ENCODE measurements at places on chromosomes 12 and 14.
A peak's percentile ranks its signal among the peaks of the same experiment; 100 is the strongest.

DNA sequence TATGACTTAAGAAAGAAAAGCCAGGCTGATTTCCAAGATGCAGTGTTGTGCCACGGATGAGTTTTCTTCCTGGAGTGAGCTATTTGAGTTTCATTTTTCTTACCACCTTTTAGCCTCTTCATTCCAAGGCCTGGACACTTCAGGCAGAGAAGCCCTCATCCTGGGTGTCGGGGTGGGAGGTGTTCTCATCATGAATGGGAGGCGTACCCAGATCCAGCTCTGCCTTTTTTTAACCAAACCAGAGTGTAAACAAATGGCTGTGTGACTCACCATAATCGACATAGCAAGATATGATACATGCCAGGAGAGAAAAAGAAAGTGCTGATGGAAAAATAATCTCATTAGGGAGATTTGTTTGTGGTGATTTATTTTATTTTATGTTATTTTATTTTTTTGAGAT is 79.9 kb downstream of the ARF6 start:
- DNase-seq, result no peak
- H3K4me3 ChIP-seq, result peak overlapping the region; percentile 96
- H3K36me3 ChIP-seq, result no peaks in the 10 kb centered on the region

DNA sequence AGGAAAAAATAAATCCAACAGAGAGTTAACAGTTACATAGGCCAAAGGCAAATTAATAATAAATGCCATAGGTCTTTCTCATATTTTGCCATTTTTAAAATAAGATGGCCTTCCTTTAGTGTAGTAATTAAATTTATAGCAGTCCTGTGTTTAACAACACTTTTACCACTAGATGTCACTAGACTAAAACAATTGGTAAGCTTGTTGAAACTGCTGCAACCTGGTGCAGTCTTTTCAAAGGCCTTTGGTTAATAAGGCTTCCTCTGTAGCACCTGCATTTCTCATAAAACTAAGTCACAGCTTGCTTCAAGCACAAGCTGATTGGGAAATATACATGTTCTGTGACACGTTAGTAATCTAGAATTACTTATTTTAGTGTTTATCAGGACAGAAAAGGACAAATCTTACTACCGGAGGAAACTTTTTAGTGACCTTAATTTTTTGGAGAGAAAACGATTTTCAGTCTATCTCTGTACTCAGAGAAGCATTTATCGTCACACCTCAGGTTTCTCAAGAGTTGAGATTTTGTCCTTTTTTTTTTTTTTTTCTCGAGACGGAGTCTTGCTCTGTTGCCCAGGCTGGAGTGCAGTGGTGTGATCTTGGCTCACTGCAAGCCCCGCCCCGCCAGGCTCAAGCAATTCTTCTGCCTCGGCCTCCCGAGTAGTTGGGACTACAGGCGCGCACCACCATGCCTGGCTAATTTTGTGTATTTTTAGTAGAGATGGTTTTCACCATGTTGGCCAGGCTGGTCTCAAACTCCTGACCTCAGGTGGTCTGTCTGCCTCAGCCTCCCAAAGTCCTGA is 20.0 kb downstream of the BORCS5 start:
- no peaks in the 10 kb centered on the region for H3K36me3 ChIP-seq
- no peak overlapping the region for H3K4me3 ChIP-seq
- DNase-seq, result no peak
- peak overlapping the region; percentile 50 for H3K27ac ChIP-seq
- no peaks in the 10 kb centered on the region for H3K27me3 ChIP-seq
- H3K4me1 ChIP-seq, result peaks cover 43% of the 10 kb centered on the region

GRCh38 chr12:11822081-11822834 is 172.8 kb downstream of the ETV6 start:
- DNase-seq, result no peak
- H3K36me3 ChIP-seq, result no peaks in the 10 kb centered on the region
- no peaks in the 10 kb centered on the region for H3K27me3 ChIP-seq
- peaks cover 18% of the 10 kb centered on the region for H3K4me1 ChIP-seq

- no peak overlapping the region for H3K27ac ChIP-seq
- H3K4me3 ChIP-seq, result no peak overlapping the region
- no peak for DNase-seq
- H3K27me3 ChIP-seq, result no peaks in the 10 kb centered on the region
- peaks cover 13% of the 10 kb centered on the region for H3K4me1 ChIP-seq
Measured at GRCh38 chr12:28550757-28551704, 360.8 kb downstream of the CCDC91 start.

- H3K27ac ChIP-seq, result peak overlapping the region; percentile 26
- peak; percentile 45 for DNase-seq
- peak overlapping the region; percentile 17 for H3K4me3 ChIP-seq
- peaks cover 29% of the 10 kb centered on the region for H3K27me3 ChIP-seq
Measured at GRCh38 chr12:473198-473597, 13.5 kb downstream of the B4GALNT3 start.

GRCh38 chr12:52581481-52581880 is 7.8 kb upstream of the KRT74 start:
- H3K4me3 ChIP-seq, result no peak overlapping the region
- no peak overlapping the region for H3K27ac ChIP-seq
- DNase-seq, result no peak
- no peaks in the 10 kb centered on the region for H3K36me3 ChIP-seq

DNA sequence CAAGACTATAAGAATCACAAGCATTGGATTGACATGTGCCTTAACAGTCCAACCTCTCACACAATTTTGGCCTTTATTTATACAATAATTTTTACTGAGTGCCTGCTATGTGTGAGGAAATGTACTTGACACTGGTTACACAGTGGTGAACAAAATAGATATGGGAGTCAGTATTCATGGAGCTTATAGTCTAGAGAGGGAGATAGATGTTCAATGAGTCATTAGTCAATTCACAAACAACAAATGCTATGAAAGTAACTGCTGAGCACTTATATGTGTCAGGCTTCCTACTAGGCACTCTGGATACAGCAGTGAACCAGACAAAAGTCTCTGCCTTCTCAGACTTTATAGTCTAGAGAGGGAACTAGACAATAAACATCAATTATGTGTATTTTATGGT is 3.7 kb downstream of the CFAP54 start:
- H3K4me3 ChIP-seq, result no peak overlapping the region
- no peak overlapping the region for H3K27ac ChIP-seq

DNA sequence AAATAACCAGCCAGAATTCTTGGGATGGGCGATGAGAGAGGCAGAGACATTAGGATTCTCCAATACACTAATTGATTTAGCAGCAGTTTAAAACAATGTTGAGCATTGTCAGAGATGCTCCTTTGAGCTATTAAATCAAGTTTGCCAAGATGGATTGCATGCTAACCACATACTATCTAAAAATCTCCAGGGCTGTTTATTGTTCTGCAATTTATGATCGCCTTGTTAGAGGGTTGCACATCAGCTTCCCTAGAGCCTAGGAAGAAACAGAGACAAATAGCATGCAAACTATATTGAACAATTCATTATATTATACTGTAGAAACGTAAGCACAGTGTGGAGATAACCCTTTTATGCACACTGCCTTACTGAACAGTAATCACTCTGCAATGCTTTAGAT is 599.9 kb downstream of the SOX5 start:
- H3K27me3 ChIP-seq, result no peaks in the 10 kb centered on the region
- H3K27ac ChIP-seq, result no peak overlapping the region
- no peaks in the 10 kb centered on the region for H3K4me1 ChIP-seq
- no peak for DNase-seq
- H3K4me3 ChIP-seq, result no peak overlapping the region

GRCh38 chr12:99649551-99649950 is 2.0 kb downstream of the GARIN6 start:
- no peak overlapping the region for H3K27ac ChIP-seq
- no peaks in the 10 kb centered on the region for H3K27me3 ChIP-seq
- no peaks in the 10 kb centered on the region for H3K4me1 ChIP-seq
- H3K4me3 ChIP-seq, result no peak overlapping the region
- no peaks in the 10 kb centered on the region for H3K36me3 ChIP-seq

GRCh38 chr12:53056901-53057300 is 7.0 kb downstream of the TNS2 start:
- H3K27me3 ChIP-seq, result no peaks in the 10 kb centered on the region
- DNase-seq, result no peak
- no peaks in the 10 kb centered on the region for H3K36me3 ChIP-seq
- H3K4me3 ChIP-seq, result no peak overlapping the region
- peaks cover 10% of the 10 kb centered on the region for H3K4me1 ChIP-seq
- H3K27ac ChIP-seq, result no peak overlapping the region

DNA sequence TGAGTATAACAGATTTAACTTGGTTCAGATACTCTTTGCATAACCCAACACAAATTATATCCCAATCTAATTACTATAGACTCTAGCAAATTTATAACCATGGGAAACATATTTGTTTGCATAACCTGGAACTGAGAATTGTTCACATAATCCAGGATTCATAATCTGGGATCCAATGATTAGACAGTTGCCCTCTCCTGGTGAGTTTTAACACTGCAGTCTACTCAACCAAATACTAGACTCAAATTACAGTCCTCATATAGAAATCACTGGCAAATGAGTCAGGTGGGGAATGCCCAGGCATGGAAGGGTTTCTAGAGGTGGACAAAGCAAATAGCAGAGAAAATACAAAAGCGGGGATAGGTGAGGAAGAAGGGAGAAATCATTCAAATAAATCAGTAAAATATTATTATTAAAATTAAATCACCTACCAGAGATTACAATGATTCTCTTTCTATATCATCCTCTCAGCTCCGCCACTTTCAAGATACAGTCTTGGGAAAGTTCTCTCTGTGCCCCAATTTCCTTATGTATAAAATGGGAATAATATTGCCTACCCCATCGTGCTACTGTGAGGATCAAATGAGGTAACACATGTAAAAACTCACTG is 9.4 kb downstream of the GCH1 start:
- no peak for DNase-seq
- H3K27me3 ChIP-seq, result no peaks in the 10 kb centered on the region
- no peak overlapping the region for H3K27ac ChIP-seq

DNA sequence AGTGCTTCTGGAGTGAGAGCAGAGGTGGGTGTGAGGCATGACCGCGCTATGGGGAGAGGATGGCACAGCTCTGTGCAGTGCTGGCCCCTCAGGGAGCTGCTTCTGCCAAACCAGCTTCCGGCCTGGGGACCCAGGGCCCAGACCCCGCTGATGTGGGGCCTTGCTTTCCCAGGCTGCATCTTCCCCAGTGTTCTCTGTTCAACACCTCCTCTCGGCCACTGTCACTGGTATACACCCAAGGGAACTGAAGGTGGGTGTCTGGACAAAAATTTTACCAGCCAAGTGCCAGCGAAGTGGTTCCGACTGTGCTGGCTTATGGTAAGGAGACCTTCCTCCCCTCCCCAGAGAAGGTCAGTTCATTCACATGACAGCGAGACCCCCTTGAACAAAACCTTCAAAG is 179.1 kb downstream of the AACS start:
- H3K4me1 ChIP-seq, result no peaks in the 10 kb centered on the region
- no peaks in the 10 kb centered on the region for H3K36me3 ChIP-seq
- DNase-seq, result no peak
- no peak overlapping the region for H3K4me3 ChIP-seq

- DNase-seq, result no peak
- H3K27me3 ChIP-seq, result no peaks in the 10 kb centered on the region
- peaks cover 41% of the 10 kb centered on the region for H3K4me1 ChIP-seq
- peaks cover 3% of the 10 kb centered on the region for H3K36me3 ChIP-seq
Measured at GRCh38 chr14:64465831-64466554, 694 bp downstream of the AKAP5 start.

GRCh38 chr12:92426332-92426731 is 276.5 kb upstream of the PLEKHG7 start:
- no peaks in the 10 kb centered on the region for H3K27me3 ChIP-seq
- no peak overlapping the region for H3K27ac ChIP-seq
- DNase-seq, result no peak
- H3K4me3 ChIP-seq, result no peak overlapping the region

DNA sequence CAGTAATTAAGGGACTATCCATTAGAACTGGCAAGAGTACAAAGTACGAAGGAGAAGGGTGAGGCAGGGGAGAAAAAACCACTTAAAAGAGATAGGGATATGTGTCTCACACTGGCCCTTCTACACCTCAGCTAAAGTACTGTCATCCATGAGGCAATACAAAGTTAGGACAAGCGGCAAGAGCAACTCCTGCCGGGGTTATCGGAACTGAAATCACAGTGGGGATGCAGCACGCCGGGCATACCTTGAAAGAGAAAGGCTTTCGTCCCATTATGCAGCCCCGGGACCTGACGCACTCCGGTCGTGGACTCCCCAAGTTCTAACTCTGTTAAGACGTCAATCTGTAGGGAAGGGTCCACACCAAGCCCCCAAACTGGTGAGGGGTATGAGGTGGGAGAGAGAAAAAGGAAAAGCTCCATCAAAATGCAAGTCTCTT is 1.1 kb downstream of the NELL2 start:
- H3K27me3 ChIP-seq, result peaks cover 77% of the 10 kb centered on the region
- peak overlapping the region; percentile 89 for H3K4me3 ChIP-seq
- no peak for DNase-seq
- peaks cover 17% of the 10 kb centered on the region for H3K36me3 ChIP-seq
- no peak overlapping the region for H3K27ac ChIP-seq

DNA sequence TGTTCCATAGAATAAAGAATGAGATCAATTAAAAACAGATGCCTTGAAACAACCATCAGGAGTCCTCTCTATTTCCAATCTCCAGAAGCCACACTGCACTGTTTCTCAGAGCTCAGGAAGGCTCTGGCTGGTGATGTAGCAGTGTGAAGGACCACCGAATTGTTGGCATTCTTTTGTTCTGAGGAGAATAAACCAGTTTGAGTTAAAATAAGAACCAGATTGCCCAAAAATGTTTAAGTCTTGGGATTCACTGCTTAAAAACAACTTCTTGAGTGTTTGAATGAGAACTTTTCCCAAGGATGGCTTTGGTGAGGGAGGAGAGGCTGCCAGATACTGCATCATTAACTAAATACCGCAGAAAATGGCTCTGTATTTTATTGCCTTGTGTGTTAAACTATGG is 341.2 kb downstream of the C12orf75 start:
- H3K27me3 ChIP-seq, result peaks cover 8% of the 10 kb centered on the region
- no peak overlapping the region for H3K27ac ChIP-seq
- DNase-seq, result no peak
- H3K4me1 ChIP-seq, result peaks cover 2% of the 10 kb centered on the region

GRCh38 chr12:130121226-130122000 is 40.9 kb upstream of the FZD10 start:
- peaks cover 6% of the 10 kb centered on the region for H3K27me3 ChIP-seq
- no peaks in the 10 kb centered on the region for H3K4me1 ChIP-seq
- no peak for DNase-seq
- no peaks in the 10 kb centered on the region for H3K36me3 ChIP-seq

DNA sequence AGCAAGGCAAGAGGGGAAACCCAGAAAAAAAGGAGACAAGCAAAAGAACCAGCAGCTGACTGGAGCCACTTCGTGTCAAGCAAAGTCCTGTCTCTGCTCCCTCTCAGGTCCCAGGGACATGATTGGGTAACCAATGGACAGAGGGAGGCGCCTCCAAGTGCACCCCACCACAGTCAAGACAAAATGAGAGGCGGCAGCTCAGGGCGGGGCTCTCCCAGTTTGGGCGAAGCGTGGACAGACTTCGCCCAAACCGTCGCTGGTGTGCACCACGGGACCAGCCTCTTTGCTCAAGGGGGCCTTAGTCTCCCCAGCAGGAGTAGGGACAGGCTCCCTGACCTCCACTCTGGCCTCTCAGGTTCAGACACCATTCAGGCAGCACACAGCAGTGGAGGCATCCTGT is 1.5 kb upstream of the BEGAIN start:
- H3K27ac ChIP-seq, result no peak overlapping the region
- DNase-seq, result peak; percentile 44
- H3K27me3 ChIP-seq, result peaks cover 26% of the 10 kb centered on the region
- H3K4me3 ChIP-seq, result no peak overlapping the region
- H3K4me1 ChIP-seq, result no peaks in the 10 kb centered on the region

- H3K4me1 ChIP-seq, result peaks cover 30% of the 10 kb centered on the region
- no peak overlapping the region for H3K27ac ChIP-seq
- DNase-seq, result no peak
- no peaks in the 10 kb centered on the region for H3K36me3 ChIP-seq
Measured at GRCh38 chr12:1531654-1532374, 62.6 kb downstream of the FBXL14 start.
